Germinal center (tissue), 1 donor: ENCODE measurements at places on chromosomes 1 and 21.

DNA sequence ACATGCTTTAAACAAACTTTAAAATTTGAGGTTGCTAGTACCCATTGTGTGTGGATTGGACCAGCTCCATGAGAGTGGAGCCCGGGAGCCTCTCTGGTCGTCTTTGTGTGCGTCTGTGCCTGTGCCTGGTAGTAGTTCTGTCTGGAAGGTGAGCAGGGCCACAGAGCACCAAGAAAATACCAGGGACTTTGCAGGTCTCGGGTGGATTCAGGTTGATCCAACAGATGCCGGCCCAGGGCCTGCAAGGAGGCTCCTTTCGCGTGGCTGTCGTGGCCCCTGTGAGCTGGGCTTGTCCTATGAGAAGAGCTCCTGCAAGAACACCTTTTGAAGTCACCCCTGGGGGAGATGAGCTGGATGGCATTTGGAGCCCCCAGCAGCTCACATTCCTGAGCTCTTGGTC lies 28.3 kb downstream of the COL18A1 start:
- DNase-seq, result no peak

DNA sequence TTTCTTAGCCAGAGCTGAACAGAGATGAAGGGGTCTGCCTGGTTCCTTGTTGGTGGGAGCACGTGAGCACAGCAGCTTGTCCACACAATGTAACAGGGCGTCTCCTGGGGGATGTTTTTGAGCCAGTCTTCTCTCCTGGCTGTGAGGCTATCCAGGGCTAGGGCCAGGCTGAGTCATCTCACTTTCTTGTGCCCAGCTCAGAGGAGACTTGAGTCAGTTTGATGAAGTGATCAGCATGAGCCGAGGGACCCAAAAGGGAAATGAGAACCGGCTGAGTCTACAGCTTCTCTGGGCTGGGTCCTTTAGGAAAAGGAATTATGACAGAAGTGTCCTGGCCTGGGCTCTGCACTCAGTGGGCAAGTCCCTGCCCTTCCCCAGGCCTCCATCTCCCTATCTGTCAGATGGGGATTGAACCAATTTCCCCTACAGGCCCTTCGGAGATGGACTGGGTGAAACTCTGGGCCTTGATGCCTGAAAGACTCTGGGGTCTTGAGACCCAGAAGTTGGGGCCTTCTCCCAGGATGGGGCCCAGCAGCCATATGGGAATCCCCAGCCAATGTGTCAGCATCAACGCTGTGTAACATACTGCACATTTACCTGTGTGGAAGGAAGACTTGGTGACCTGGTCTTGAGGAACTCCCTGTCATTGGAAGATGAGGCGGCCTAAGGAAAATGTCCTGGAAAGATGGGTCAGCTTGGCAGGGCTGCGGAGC lies 36.6 kb downstream of the DMRTB1 start:
- no peak for DNase-seq

DNA sequence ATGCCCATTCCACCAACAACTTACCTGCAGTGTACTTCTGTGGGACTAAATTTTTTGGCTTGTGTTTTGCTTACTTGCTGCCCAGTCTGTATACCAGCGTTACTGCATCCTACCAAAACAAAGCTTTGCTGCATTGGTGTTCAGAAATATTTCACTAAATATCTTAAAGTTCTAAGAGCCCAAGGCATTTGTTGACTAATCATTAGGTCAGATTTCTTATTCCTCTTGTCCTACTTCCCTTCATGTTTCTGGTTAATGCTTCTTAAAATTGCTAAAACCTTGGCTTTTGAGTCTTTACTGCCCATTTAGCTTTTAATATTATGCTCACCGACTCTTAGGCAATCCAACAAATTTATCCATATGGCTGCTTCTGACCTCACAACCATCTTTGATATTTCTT lies 161.8 kb downstream of the DPYD start:
- no peak for DNase-seq

DNA sequence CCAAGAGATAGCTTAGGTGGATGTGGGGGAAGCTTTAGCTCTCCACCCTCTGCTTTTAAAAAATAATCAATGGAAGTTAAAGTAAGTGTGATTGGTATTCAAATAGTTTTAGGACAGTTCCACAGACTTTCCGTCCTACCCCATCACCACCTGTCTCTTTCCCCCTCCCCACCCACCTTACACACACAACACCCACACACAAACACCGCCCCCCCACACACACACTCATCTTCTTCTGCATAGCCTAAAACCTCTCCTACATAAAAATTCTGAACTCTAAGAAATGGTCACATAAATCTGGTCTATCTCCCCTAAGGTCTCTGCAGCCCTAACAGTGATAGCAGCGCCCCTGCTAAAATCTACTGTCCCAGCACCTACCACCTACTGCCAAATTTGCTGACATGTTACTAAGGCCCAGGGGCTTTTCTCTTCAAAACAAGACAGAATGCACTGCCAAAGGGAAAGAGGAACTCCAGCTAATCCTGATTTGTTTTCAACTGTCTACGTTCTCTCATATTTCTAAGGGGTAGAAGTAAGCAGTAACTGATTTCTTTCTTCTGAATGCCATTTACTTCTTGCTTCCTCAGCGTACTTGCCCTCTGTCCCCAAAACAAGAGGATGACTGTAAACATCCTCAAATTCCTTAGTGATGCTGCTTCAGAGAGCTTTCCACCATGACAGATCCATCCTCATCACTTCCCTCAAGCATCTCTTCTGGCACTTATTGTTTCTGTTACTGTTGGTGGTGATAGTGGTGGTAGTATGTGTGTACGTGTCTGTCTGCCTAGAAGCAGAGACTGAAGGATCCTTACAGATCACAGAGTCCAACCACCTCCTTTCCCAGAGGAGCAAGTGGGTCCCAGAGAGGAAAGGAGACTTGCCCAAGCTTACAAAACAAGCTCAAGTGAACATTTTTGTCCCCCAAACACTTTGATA lies 56.8 kb downstream of the LUZP1 start:
- DNase-seq, result no peak

GRCh38 chr1:192973988-192974387 lies 85.2 kb downstream of the UCHL5 start:
- DNase-seq, result no peak

- no peak for DNase-seq
Observed at GRCh38 chr1:107940701-107941100, 24.3 kb downstream of the VAV3 start.

GRCh38 chr1:221850470-221851187 lies 108.7 kb upstream of the DUSP10 start:
- DNase-seq, result no peak

- no peak for DNase-seq
Observed at GRCh38 chr1:202567738-202568137, 142.5 kb downstream of the SYT2 start.

DNA sequence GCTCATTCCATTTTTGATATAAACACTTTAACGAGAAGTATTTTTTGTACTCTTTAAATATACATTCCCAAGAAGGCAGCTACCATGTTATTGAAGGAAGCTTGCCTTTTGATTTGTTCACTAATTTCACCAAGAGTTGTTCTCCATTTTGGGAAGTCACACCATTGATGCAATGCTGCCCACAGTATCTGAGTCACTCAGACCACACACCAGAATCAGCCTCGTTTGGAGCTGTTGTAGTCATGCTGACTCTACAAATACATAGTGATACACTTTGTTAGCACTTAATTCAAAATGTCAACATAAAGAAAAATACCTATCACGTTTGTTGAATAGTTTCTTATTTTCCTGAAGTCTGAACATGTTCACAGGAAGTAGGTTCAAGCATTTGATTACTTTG lies 78.7 kb downstream of the PAPPA2 start:
- no peak for DNase-seq

- DNase-seq, result peak; percentile 14
Observed at GRCh38 chr1:153261281-153262069, 2.0 kb downstream of the LORICRIN start.

DNA sequence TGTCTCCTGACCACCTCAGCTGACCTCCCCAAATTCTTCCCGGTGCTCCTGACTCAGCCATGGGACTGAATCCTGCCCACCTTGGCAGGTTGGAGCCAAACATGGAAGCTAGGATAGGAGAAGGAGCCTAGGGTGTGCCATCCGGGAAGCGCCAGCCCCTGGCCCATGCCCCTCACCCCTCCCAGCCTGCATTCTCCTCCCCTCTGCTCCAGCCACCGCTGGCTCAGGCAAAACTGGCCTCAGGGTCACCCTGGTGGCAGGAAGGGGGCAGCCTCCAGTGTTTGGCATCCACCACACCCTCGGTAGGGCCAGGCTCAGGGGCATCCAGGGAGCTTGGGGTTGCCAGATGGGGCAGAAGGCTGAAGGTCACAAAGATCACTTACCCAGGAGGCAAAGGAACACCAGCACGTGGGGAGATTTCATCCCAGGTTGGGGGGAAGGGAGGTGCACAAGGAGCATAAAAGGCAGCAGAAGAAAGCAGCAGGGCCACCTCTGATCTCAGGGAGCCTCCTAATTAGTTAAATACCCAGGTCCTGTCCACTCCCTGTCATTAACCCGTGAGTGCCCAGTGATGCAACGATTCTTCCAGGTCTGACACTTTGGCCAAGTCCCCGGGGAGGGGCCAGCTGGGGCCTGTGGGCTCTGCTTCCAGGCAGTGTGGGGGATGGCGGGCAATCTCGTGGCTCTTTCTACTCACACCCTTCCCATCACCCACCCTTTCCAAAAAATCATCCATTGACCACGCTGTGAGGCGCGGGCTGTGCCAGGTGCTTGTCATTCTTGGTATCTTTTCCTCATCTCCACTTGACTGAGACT lies at the start of gene PLA2G2E:
PLA2G2E (minus strand) TSS at position 481 of the 816 bp plus-strand sequence; CDS start at position 423, 58 bp downstream.
- DNase-seq, result no peak

DNA sequence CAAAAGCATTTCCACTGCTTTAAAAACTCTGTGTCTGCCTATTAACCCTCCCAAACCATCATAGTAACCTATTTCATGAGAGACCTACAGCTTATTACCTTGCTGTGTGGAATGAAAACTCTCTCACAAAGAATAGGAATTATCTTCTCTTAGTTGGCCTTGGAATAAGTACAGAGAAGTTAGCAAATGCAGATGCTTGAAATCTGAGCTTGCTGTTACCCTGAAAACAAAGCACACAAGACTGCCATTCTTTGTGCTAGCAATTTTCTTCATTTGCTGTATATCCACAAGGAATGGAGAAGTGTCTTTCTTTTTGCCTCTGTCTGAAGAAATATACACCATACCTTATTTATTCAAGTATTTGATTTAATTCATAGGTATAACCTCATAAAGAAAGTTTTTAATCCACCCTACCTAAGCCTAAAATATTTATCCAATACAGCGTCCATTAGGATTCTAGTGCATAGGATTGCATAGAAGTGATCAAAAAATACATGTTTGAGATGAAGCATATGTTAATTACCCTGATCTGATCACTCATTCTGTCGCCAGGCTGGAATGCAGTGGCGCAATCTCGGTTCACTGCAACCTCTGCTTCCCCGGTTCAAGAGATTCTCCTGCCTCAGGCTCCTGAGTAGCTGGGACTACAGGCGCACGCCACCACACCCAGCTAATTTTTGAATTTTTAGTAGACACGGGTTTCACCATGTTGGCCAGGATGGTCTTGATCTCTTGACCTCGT lies 451.1 kb downstream of the LTN1 start:
- no peak for DNase-seq

DNA sequence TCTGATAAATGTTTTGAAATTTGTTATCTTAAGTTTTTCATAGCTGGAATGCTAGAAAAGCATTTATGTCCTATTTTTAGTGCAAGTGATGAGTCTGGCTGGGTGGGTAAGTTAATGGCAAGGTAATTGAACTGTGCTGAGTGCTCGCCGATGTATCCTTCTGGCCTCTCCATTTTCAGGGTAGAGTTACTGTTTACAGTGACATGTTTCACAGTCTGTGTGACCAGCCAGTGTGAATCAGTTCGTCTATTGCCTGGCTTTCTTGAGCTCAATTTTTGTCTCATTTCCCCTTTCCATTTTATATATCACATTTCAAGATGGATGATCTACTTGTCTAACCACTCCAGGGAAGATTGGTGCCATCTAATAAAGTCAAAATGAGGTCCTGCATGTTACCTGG lies 44.1 kb downstream of the ITSN1 start:
- DNase-seq, result no peak

- no peak for DNase-seq
Observed at GRCh38 chr1:153610811-153611301, 2.1 kb downstream of the S100A16 start.
